ENCODE measurements at places on chromosomes 3 and 15.

DNA sequence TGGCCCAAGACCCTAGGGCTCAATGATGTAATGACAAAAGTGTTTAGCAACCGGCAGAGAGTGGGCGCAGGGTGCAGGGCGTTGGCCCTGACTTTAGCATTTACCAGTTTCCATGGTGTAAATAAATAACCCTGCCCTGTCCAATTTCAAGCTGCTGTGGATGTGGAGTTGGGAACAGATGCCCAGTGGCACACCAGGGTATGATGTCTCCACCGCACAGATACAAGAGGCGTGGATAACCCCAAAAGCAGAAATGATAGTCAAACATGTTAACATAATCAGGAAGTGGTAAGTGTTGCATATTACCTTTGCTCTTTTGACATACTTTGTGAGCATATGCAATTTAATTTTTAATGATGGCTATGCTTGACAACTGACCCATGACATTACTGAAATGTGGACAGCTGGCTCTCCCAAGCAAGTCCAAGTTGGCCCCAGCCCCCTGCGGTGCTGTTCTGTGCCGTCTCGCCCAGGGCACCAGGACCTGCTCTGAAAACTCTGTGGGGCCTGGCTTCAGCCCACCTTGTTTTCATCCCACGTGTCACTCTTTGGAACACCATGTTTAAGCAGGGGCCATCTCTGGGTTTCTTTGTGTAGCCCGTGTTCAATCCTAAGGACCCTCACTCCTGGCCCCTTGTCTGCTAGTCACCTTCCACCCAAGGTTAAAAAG, 10.8 kb upstream of the ANPEP start:
- no peak for DNase-seq

DNA sequence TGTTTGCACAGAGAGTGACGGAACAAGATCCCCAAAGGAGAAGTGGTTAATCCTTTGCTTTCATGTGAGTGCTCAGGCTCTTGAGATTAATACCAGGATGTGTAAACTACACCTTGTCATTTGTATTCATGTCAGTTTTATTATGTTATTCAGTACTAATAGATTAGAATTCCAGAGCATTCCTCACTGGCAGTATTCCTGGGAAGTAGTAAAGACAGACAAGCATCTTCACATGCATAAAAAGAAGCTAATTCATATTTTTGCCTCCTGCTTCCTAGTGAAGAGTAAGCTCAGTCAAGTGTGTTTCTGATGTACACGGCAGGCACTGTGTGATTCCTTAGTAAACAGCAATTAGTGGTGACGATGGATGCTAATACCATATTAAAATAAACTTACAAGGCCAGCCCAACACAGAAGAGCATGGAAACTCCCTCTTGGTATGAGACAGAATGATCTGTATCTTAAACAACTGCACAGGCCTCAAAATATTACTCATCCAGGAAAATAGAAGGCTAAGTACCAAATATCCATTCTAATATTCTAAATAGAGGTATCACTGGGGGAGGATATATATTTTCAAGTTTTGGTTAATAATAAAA, 336.8 kb upstream of the MCTP2 start:
- no peak for DNase-seq

GRCh38 chr3:114078126-114078525, 21.6 kb downstream of the QTRT2 start:
- DNase-seq: no peak

DNA sequence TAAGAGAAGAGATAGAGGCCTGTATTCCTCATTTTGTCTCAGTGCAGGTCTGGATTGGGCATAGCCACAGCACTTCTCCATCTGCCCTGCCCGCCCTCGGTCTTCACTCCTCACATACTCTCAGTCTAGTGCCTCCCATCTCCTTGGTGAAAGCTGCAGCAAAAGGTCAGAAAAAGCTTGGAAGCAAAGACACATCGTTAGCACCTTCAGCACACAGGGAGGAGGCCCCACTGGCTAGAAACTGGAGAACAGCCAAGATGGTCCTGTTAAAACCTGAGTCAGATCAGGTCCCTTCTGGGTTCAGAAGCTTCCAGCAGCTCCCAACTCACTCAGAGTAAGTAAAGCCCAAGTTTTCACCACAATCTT, 1.6 kb upstream of the KLF15 start:
- DNase-seq: no peak

DNA sequence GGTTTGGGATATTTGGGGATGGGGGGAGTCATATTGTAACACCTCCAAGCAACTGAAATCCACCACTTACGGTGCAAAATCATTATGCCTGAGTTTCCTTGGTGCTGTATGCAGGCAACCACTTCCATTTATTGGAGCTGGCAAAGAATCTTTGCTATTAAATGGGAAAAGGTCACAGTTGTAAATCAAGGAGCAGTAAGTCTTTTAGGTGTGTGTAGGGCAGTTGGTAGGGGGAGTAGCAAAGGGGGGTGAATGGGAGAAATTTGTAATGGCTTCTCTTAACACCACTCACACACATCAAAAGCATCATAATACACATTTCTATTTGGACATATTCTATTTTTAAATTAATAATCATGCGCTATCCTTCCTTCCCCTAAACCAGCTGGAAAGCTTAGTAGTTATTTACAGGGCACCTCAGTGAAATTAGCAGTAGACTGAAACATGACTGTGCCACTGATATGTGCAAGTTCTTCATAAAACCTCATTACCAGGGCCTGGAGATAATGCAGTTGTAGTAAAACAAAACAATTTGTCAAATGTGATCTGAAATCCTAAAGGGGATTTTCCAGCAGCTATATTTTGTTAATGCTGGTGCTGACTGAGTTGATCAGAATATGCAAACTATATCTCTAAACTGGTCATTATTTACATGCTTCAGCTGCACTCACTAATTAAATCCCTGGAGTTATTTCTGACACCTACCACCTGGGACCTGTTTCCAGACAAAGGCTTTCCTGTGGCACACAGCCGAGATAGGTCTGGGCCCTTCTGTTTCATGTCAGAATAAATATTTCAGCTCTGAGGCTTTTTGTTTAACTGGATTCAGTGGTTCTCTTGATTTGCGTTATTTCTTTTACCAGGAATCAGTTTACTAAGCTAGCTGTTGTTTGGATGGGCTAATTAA, 90.1 kb downstream of the B3GALNT1 start:
- no peak for DNase-seq

DNA sequence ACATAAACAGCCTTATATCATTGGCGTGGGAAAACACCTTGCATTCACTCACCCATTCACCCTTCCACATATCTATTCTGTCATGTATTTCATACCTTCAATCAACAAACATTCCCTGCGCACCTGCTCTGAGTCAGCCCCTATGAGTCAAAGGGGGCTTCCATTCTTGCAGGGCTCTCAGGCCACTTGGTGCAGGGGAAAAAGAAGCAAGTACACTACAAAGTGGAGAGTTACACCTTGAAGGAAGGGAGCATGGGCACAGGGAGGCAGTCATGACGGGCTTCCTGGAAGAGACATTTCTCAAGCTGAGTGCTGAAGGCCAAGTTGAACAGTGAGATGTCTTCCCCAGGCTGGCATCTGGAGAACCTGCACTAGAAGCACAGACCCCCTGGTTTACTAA, 4.6 kb upstream of the AMOTL2 start:
- no peak for DNase-seq

GRCh38 chr3:157255797-157256196, 95.8 kb upstream of the CCNL1 start:
- no peak for DNase-seq

GRCh38 chr15:47959617-47960413, 161.0 kb upstream of the SLC24A5 start:
- no peak for DNase-seq

DNA sequence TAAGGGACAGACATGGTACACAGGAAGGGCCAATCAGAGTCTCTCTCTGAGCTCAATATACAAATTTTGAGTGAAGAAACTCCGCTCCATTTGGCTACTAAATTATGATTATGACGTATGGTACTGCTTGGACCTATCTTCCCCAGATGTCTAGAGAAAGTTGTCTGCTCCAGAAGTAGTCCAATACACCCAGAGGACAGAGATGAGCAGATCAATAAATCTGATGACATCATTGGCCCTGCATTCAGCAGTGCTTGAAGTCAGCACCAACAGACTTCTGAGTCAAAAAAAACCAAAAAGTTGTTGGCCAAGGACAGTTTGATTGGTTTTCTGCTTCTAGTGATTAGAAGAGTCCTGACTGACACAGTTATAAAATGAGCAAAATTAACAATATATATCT, 19.9 kb upstream of the ARHGEF26 start:
- no peak for DNase-seq

All from activated T-cell treated with anti-CD3 and anti-CD28 coated beads for 1 hour (primary cell).